ENCODE measurements at places on chromosomes 5 and 9.

- DNase-seq: no peak
These were observed 35.0 kb downstream of the AOPEP start for GRCh38 chr9:94761481-94761880.

- DNase-seq: no peak
These were observed 22.6 kb downstream of the STK10 start for GRCh38 chr5:172165465-172165864.

- no peak for DNase-seq
These were observed 11.3 kb upstream of the GRHPR start for GRCh38 chr9:37410969-37411785.

- DNase-seq: no peak
These were observed 9.6 kb downstream of the EFNA5 start for GRCh38 chr5:107661038-107661649.

DNA sequence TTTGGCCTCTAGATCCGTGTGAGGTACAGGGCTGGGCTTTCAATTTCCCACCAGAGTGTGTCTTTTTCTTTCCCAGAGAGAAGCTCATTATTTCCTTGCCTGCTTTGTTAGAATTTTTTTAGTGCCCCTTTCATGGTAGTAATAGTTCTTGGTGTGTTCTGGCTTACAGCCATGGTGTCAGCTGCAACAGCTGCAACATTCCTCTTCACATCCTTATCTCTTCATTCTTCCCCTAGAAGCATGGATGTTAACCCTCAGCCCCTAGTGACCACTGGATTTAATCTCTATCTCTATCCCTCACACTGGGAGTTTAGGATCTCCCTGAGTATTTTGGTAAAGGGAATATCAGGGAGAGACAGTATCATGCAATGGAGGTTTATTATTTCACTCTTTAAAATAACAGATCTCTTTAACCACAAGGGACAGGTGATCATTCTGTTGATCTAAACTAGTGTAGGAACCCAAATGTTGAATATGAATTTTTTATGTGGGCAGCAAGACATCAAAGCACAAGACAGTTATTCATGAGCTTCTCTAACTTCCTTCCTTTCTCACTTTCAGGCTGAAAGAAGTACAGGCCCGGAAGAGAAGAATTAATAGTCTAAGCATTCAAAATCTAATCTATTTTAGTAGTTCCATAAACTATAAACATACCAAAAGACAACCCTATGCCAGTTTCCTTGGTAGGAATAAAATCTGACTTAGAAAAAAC lies 160.2 kb downstream of the FAM170A start:
- no peak for DNase-seq

DNA sequence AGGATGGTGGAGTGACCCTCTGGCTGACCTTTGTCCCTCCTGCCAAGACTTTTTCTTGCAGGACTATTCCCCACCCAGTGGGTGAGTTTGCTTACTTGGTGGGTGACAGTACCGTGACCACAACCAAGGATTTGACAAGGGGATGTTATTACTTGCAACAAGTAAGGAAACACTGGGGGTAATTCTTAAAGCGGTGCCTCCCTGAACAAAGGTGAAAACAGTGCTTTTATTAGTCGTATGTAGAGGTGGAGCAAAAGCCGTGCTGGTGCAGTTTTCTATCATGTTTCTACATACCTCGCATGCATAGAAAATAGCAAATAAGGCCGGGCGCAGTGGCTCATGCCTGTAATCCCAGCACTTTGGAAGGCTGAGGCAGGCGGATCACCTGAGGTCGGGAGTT lies 41.0 kb upstream of the KDM4C start:
- no peak for DNase-seq

GRCh38 chr5:36881807-36882206 lies 5.2 kb downstream of the NIPBL start:
- no peak for DNase-seq

GRCh38 chr9:94746541-94747370 lies 20.3 kb downstream of the AOPEP start:
- no peak for DNase-seq

DNA sequence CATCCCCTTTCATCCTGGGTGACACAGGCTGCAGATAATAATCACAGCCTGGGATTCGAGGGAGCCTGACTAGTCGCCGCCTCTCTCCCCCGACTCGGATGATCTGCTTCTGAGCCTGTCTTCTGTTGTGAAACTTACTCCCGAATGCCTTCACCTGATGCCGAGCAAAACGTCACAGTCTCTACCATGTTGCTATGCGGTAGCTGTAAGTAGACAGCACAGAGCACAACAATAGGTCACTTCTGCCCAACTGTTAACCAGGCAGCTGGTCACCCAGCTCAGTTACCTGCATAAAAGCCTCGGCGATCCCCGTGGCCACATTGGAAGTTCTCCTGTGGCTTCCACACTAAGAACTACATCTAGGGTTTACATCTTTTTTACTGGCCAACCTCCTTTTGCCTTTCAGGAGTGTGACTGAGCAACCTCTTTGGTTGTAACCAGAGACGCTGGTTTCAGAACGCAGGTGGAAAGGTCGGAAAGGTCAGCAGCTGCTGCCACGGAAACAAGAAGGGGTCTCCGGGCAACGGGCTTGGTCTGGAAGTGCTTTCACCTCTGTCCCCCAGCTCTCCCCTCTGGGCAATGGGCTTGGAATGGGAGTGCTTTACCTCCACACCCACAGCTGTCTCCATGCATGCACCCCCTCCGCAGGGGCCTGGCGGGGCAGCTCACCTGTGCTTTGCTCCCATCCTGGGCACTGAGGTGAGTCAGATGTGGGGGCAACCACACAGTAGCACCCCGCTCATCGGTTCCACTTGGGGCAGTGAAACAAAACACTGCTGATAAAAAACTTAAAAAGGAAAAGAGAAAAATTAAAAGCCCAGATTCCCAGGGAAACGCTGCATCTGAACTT lies 7.6 kb upstream of the PPP1R26 start:
- no peak for DNase-seq

- DNase-seq: no peak
These were observed 11.5 kb upstream of the TGFBR1 start for GRCh38 chr9:99093492-99093791.

DNA sequence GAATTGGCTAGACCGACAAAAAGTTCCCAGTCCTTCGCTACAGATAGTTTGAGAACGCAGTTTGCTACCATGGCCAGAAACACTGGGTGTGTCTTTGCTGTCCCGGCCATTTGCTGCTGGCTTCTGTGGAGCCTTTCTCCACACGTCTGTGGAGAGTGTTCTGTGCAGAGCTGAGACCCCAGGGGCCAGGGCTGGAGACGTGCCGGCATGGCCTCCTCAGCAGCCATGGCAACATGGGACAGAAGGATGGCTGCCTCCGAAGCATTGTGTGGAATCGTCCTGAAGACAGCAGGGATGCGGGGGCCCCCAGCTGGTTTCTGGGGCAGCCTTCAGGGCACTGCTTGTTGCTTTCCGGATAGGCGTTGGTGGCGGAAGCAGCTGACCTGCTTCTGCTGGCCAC lies 142.8 kb downstream of the GADD45G start:
- no peak for DNase-seq

DNA sequence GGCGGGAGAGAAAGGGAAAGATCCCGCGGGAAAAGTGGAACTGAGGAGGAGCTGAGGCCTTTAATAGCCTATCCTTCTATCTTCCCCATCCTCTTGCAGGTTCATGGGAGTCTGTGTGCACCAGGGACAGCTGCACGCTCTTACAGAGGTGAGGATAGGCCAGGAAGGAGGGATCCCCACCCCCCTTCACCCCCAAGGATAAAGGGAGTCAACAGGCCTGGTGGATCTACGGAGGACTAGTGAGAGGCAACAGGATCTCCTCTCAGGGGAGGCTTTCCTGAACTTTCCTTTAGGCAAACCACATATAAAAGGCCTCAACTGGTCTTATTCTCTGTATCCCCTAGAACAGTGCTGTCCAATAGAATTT lies 1.1 kb downstream of the TESK1 start:
- no peak for DNase-seq

DNA sequence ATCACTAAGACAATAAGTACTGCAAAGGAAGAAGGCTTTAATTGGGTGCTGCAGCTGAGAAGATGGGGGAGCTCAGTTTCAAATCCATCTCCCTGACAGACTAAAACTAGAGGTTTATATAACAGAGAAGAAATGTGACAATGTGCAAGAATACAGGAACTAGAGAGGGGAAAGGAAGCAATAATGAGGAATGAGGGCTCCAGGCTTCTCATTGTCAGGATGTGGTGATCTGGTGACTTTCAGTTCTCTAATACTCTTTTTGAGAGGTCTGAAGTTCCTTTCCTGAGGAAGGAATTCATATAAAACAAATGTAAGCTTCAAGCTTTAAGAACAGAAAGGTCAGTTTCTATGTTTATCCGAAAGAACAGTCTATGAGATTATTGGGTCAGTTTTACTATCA lies 42.5 kb upstream of the SPATA31E1 start:
- no peak for DNase-seq

GRCh38 chr9:133677126-133678010 lies 41.2 kb downstream of the DBH start:
- DNase-seq: no peak

DNA sequence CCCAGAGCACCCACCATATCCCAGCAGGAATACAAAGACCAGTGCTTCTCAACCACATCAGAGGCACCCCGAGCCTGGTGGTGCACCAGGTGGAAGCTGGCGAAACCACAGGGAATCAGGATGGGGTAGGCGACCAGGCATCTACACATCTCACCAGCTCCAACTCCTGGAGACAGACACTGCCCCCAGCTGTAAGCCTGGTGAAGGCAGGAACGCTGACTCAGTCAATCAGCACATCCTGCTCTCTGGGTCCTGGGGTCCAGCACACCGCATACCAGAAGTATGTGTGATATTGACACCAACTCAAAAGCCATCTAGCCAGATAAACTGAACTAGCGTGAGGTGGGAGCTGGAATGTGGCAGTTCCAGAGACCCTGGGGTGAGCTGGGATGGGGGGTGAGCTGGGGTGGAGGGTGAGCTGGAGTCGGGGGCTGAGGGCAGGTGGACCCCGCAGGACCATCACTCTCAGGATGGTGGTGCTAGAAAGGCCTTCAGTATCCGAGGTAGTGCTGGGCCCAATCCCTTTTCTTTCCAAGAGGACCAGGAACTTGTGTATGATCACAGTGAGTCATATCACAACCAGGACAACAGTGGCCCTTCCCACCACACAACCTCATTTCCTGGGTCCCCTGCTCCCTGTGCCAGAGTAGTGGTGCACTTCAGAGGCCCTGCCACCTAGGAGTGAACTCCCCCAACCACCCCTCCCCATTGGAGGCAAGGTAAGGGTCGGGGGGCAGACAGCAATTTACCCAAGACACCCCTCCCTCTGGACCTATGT lies 2.5 kb downstream of the DBN1 start:
- no peak for DNase-seq

DNA sequence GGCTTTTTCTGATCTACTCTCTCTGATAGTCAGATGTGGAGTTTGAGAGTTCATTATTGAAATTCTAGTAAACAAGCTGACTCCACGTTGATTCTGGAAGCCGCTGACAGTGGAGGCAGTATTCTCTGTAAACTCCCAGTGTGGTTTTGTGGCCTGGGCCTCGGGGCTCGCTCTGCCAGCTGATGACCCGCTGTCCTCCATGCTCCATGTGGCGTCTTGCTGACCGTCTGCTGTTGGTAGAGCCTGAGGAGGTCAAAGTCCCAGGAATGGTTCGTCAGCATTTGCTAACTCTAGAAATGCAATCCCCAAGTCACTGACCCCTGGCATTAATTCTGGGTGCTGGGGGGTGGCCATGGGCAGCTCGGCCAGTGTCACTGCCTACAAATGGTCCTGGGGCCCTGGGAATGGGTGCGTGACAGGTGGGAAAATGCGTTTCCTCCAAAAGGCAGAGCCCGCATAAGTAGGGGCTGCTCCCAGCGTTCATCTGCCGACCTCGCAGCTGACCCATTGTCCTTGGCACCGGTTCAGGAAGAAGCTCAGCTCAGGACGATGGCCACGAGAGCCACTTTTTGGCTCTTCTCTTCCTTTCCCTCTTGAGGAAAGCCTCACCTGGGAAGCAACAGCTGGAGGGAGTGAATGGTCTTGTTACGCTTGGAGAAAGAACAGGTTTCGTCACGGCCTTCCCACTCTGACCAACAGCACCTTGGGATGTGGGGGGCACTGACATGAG lies 55.1 kb downstream of the MRPL36 start:
- no peak for DNase-seq

GRCh38 chr9:34664281-34665066 lies 2.0 kb upstream of the CCL27 start:
- peak; percentile 64 for DNase-seq

DNA sequence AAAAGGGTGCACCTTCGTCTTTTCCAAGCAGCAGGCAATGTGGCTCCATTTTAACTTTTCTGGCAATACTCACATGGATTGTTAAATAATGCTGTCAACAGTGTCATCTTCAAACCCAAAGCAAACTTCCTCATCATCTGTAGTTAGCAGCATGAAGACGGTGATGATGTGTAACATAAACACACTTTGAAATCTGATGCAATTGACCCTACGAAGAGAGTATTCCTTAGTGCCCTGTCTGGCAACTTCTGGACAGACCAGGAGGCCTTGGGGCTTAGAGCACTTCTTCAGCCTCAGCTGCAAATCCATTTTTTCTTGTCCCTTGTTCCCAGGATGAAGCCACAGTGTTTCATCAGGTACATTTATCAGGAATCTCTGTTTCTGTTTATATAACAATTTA lies 149.1 kb downstream of the GHR start:
- no peak for DNase-seq

- DNase-seq: no peak
These were observed 259.1 kb downstream of the SH3GL2 start for GRCh38 chr9:17837965-17838364.

GRCh38 chr5:118777189-118777736 lies 211.1 kb downstream of the DTWD2 start:
- DNase-seq: no peak

DNA sequence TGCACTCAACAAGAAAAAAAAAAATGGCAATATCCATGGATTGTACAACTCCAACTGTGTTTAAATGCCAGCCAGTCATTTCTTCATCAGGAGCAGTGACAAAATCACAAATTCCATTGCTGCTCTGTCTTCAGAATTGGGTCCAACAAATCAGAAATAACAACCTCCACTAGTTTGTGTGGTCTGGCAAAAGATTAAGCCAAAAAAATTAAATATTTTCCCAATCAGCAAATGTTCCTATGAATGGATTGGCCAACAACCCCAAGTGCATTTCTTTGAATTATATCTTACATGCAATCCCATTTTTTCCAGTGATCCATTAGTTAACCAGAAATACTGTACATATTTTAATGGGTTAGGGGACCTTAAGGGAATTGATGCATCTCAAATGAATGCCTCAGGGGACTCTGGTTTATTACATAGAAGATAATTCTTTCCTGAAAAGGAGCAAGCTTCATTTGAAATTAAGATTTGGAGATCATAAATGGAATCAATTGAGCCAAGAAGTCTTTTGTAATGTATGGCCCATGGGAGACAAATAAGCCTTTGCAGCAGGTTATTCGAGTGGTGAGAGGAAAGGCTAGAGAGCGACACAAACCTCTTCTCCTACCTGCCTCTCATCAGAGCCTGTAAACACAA lies 131.8 kb downstream of the TLE1 start:
- DNase-seq: no peak

DNA sequence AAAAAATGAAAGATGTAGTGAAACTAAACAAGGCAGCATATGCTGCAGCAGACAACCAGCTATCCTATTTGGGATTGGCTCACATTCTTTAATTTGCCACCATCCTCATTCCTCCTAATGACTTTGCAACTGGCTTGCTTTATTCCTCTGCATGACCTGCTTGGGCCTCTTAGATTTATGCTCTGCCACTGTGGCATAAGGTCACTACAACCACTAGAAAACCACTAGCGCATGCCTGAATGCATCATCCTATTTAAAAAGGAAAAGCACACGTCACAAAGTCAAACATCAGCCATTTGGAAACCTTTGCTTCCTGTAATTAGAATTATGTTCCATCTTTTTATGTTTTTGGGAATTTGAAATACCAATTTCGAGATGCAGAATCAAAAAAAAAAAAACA lies 40.8 kb upstream of the CCDC152 start:
- DNase-seq: no peak
